ENCODE measurements at places on chromosomes 6 and 20. TPM values are rescaled to one million over a fixed set of nuclear protein-coding genes. Genes with fewer than 3 reads are reported as not detected.

OXT gene
- 0.61 TPM for total RNA-seq

NRSN1 gene
- total RNA-seq, result not detected

LHFPL5 gene
- not detected for total RNA-seq

TNF gene
- total RNA-seq, result 0.24 TPM

MACROD2 gene
- total RNA-seq, result 4.9 TPM

ROMO1 gene
- 105 TPM for total RNA-seq

TBXT gene
- not detected for total RNA-seq

TFEB gene
- total RNA-seq, result 8.8 TPM

CLDN20 gene
- total RNA-seq, result not detected

PTK6 gene
- total RNA-seq, result 0.08 TPM

MYLK4 gene
- 0.41 TPM for total RNA-seq

KCNB1 gene
- 5.4 TPM for total RNA-seq
